ENCODE measurements at places on chromosomes 12 and 14. TPM values are rescaled to one million over a fixed set of nuclear protein-coding genes. Genes with fewer than 3 reads are reported as not detected.

GRCh38 chr12:43284486-43285158, 267.4 kb downstream of the ADAMTS20 start:
- DNase-seq = peak; percentile 18

DNA sequence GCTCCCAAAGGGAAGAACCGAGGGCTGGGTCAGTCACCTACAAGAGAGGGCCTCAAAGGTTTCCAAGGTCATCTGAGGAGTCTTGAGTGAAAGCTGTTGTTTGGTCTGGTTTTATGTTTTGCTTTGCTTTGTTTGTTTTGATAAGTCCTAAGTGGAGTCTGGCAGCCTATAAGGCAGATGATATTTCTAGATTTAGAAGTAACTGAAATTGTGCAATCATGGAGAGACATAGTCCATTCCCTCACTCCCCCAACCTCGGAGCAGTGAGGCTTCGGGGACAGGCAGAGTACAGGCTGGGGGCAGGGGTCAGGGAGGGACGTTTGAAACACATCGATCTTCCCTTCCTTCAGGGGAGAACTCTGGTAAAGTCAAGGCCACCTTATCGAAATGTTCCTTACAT, 42.3 kb downstream of the TTC9 start:
- no peak for DNase-seq

- DNase-seq = peak; percentile 55
Measured at GRCh38 chr14:46344327-46344937, 307.1 kb downstream of the RPL10L start.

GRCh38 chr14:96852823-96853422, 55.7 kb downstream of the VRK1 start:
- DNase-seq = peak; percentile 64

Gene IL26
- not detected for total RNA-seq

Gene LRFN5
- total RNA-seq = not detected

GRCh38 chr14:34912182-34912581, 37.0 kb upstream of the BAZ1A start:
- peak; percentile 12 for DNase-seq

- no peak for DNase-seq
Measured at GRCh38 chr14:99461411-99462085, 19.1 kb downstream of the SETD3 start.

GRCh38 chr12:2829275-2829674, 5.6 kb downstream of the NRIP2 start:
- DNase-seq = no peak

DNA sequence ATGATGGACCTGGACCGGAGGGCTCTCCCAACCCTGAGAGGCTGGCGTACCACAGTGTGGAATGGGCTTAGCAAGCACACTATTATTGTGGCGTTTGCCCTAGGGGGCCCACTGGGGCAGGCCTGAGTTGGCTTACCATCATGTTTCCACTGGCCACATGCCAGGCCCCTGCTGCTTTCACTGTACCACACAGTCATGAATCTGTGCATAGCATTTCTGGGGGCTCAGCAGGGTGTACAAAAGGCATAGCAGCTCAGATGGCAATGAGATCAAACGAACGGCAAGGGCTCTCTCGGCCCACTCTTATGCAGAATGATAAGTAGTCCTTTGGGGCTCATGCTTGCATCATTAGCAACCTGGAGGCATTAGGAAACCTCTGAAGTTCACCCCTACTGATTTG, 137.0 kb upstream of the HIF1A start:
- DNase-seq = peak; percentile 66

Gene EGLN3
- total RNA-seq = 0.54 TPM

DNA sequence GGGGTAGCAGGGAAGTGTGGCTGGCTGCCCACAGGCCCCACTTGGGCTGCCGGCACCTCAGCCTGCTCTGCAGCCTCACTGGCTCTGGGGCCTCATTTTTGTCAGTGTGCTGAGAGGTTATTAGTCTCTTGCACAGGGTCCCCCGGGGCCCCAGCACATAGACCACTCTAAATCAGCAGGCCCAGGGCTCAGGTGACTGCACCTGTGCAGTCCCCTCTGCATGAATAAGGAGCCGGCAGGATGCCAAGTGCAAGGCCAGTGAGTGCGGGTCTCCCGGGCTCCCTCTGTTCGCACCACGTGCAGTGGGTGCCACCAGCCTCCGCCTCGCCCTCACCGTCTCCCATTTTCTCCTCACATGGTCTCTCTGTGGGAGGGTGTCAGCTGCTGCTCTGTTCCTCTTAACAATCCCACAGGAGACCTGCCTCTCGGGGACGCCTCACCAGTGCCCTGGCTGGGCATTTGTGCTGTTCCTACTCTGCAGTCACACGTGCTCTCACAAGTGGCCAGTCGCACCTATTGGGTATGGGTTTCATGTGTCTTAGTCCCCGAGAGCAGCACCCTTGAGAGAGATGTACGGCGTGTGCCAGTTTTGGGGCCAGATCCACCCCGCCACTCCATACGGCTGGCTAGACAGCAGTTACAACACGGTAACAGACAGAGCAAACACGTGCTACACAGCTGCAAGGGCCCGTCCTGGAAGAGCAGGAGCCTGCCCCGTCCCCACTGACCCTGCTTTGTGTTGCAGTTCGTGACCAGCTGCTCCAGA, 40.4 kb downstream of the MMAB start:
- DNase-seq = no peak

DNA sequence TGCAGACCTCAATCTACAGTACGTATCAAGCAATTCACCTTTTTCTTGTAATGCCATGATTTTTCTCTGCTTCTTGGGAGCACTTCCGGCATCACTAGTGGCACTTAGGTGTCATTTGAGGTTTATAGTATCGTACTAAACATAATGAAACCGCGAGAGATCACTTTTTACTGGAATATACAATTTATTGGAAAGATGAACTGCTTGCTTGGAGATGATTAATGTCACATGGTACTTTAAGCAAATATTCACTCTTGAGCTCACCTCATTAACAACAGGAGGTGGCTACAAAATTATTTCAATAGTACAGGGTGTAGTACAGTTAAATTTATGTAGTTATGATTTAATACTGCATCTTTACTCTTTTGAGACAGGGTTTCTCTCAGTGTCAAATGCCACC, 11.5 kb downstream of the FUT8 start:
- DNase-seq = no peak

Gene ASPG
- total RNA-seq = 0.05 TPM

DNA sequence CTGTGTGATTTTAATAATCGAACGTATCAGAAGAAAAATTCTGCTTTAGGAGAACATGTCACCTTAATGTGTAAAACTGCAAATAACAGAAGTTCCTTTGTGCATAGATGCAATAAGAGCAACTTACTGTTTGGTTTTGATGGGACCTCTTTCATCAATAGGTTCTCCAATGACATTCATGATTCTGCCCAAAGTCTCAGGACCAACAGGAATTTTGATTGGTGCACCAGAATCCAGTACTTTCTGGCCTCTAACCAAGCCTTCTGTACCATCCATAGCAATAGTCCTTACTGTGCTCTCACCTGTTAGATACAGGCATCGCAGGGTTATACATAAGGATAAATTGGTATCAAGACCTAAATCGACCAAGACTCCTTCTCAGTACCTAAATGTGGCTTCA, 1.1 kb downstream of the ATP5F1B start:
- DNase-seq = no peak

- DNase-seq = no peak
Measured at GRCh38 chr12:88703790-88704189, 123.5 kb upstream of the KITLG start.

DNA sequence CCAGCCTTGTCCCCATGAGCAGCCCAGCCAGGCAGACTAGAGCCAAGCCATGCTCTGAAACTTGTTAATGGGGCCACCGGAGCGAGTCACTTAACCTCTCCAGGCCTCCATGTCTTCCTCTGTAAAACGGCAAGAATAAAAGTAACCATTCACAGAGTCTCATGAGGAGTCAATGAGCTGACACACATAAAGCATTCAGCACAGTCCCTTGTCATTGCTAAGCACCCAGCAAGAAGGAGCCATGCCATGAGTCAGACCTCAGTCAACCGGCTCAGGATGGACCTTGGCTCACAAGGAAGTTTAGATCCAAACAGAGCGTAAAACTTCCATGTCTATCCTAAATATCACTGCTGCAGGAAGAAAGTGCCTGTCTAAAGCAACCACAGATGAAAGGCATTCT, 10.6 kb downstream of the FICD start:
- DNase-seq = no peak

Gene SLC6A12
- not detected for total RNA-seq

GRCh38 chr12:124148481-124149273, 146.2 kb upstream of the RFLNA start:
- no peak for DNase-seq

Gene ZNF384
- 62.8 TPM for total RNA-seq

GRCh38 chr12:30847259-30847658, 79.3 kb upstream of the TSPAN11 start:
- DNase-seq = peak; percentile 81

- DNase-seq = peak; percentile 75
Measured at GRCh38 chr14:78005325-78005724, 164.8 kb upstream of the NRXN3 start.

DNA sequence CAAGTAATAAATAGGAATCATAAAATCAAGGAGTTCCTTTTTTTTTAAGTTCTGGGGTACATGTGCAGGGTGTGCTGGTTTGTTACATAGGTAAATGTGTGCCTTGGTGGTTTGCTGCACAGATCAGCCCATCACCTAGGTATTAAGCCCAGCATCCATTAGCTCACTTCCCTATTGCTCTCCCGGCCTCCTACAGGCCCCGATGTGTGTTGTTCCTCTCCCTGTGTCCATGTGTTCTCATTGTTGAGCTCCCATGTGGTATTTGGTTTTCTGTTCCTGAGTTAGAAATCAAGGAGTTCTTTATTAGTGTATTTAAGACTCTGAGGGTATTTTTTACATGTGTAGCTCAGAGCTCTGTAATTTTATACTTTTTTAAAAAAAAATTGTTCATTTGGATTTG, 86.0 kb downstream of the SCFD1 start:
- no peak for DNase-seq

Gene RAPGEF3
- total RNA-seq = 3.4 TPM

Gene SDSL
- total RNA-seq = 21.1 TPM

Gene OR6C2
- total RNA-seq = not detected

- no peak for DNase-seq
Measured at GRCh38 chr14:70289138-70289537, 70.3 kb downstream of the COX16 start.

GRCh38 chr12:121413917-121414316, 14.0 kb downstream of the RNF34 start:
- DNase-seq = no peak

GRCh38 chr12:100987552-100988521, 193.3 kb downstream of the ANO4 start:
- peak; percentile 53 for DNase-seq

GRCh38 chr14:100775831-100776591, 49.3 kb downstream of the DLK1 start:
- DNase-seq = no peak

GRCh38 chr14:53306267-53306721, 153.2 kb upstream of the DDHD1 start:
- peak; percentile 66 for DNase-seq

GRCh38 chr14:106622200-106622745, 1095.9 kb downstream of the TMEM121 start:
- no peak for DNase-seq
